ENCODE measurements at places on chromosomes 13 and 19.

DNA sequence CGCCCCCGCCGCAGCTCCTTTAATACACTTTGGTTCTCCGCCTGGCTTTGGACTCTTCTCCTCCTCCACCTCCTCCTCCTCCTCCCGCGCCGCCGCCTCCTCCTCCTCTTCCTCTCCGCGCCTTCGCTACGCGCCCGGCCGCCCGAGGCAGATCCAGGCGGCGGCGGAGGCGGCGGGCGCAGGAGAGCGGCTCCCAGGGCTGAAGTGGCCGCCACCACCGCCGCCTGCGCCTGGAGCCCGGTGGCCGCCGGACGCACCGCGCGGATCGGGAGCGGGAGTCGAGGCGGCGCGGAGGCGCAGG, at the start of gene ZIC2:
TSS of gene ZIC2 (plus strand) at position 50 of the 301 bp plus-strand sequence. CDS start 281 bp downstream, outside the sequence.
- no peak for DNase-seq

DNA sequence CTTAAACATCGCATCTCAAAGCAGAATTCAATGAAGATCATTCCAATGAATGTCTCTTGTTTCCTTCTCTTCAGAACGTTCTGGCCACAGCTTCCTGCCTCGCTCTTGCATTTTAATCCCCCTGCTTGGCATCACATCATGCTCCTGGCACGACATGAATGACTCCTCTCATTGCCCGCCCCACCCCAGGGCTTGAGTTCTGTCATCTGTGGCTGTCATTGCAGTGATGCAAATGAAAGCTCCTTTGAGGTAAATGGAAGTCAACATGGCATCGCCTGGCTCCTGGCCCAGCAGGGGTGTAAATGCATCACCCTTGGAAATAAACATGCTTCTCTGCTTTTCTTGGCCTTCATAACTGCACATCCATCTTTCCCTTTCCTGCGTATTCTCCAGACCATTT, 48.6 kb downstream of the SCEL start:
- peak; percentile 83 for DNase-seq

GRCh38 chr19:29548483-29549085, 22.8 kb downstream of the VSTM2B start:
- DNase-seq, result no peak

- no peak for DNase-seq
These were observed 11.9 kb downstream of the BCAT2 start for GRCh38 chr19:48798937-48799336.

- DNase-seq, result peak; percentile 32
These were observed 43.9 kb downstream of the SIAH3 start for GRCh38 chr13:45807520-45808099.

- DNase-seq, result no peak
These were observed 23.2 kb downstream of the C13orf46 start for GRCh38 chr13:113950451-113951245.

GRCh38 chr13:38543561-38543960, 143.3 kb upstream of the FREM2 start:
- DNase-seq, result no peak

DNA sequence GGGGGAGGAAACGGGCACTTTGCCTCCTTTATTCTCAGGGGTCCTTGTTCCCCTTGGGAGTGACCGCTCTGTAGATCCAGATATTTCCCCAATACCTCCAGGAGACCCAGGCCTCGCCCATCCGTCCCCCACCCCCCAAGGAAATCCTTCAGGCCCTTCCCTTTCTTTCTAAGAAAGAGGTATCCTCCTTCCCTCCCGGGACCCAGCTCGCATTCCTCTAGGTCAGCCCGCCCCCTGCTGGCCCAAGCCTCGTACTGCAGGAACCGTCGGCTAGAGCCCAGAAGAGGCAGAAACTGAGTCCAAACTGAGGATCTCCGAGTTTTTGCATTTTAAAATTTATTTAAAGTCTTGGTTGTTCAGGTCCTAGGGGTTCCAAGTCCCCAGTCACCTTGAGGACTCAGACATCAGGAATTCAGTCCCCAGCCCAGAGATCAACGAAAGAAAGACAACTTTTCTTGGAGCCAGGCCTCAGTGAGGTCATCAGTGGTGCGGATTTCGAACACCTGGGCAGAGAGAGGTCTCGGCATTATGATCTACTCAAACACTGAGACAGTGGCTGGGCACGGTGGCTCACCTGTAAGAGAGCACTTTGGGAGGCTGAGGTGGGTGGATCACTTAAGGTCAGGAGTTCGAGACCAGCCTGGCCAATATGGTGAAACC, 7.5 kb upstream of the LRFN1 start:
- DNase-seq, result peak; percentile 89

DNA sequence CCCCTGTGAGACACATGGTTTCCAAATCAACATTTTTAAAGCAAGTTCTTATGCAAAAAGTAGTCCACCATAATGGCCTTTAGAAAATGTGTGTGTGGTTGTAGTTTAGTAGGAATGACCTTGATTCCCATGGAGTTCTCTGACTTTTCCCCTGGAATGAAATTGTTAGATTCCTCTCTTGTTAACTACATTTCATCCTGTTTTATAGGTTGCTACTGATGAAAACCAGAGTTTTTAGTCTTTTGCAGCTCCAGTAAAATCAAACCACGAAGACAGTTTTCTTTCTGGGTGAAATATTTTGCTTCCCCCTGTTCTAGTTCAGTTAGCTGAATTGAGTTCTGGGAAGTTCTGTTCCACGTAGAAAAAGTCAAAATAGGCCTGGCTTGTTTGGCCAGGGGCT, 107.7 kb downstream of the RAB20 start:
- DNase-seq, result no peak

DNA sequence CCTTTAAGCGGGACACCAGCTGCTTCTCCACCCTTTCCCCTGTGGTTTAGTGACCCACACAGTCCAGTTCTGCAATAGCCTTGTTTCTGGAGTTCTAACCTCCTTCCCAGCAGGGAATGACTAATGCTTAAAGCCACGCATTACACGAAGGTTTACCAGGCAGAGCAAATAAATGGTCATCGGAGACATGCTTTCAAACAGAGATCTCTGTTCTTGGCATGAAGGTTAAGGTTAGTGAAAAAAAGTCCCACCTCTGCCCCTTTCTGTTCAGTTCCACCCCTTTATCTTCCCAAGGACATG, 25.3 kb upstream of the MEDAG start:
- no peak for DNase-seq

GRCh38 chr13:41822560-41822959, 138.3 kb downstream of the VWA8 start:
- no peak for DNase-seq

GRCh38 chr13:113928685-113929627, 44.9 kb downstream of the C13orf46 start:
- peak; percentile 84 for DNase-seq

DNA sequence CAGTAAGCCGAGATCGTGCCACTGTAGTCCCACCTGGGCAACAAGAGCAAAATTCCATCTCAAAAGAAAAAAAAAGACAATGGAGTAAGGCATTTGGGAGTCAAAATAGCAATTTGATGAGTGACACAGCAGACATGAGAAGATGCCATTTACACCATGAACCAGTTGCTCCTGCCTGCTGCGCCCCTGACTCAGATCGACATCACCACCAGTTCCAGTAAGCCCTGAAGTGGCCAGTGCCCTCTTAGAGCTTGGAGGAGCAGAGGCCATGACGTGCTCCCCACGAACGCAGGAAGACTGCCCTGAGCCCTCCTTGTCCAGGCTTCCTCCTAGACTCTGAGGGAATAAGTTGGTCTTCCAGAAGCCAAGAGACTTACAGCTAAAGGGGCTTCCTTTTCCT, 339.2 kb downstream of the MYO16 start:
- no peak for DNase-seq

DNA sequence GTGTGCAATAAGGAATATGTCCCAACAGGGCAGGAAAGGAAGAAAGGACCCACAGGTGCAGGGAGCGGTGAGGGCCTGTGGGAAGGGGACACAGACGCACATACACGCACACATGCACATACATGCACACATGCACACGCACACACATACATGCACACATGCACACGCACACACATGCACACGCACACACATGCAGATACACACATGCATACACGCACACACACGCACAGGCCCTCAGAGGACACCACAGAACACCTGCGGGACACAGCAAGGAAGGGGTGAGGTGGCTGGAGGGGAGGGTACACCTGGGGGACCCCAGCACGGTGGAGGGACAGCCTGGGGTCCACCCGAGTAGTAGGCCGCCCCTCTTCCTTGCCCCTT, 12.9 kb downstream of the PIP5K1C start:
- no peak for DNase-seq

Measured in right hindlimb (tissue), 1 donor.